ENCODE measurements at places on chromosomes 6 and 20.

DNA sequence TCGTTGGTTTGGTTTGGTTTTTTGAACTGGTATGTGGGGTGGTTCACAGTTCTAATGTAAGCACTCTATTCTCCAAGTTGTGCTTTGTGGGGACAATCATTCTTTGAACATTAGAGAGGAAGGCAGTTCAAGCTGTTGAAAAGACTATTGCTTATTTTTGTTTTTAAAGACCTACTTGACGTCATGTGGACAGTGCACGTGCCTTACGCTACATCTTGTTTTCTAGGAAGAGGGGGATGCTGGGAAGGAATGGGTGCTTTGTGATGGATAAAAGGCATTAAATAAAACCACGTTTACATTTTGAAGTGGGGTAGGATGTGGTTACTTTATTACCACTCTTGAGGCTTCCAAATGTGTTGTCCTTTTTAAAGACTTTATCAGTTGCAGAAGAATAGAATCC is 168.0 kb downstream of the ZMYND8 start:
- DNase-seq, result no peak

- no peak for DNase-seq
Measured at GRCh38 chr6:159440911-159441703, 251.9 kb downstream of the SOD2 start.

DNA sequence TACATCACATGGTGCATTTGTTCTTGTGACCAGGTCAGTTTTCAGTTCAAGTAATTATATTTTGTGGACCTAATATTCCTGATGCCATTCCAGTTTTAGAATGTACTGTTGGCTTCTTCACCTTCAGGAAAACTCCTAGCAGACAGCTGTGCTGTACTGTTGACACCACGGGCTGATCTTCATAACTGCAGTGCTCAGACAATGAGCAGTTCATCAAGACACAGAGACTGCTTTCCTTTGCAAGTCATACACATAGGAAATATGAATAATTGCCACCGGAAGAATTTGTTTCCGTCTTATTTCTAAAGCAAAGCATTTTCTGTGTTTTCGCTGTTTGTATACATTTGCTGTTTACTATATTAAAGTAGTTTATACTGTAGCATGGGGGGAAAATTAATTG is 89.8 kb downstream of the C6orf118 start:
- DNase-seq, result no peak

DNA sequence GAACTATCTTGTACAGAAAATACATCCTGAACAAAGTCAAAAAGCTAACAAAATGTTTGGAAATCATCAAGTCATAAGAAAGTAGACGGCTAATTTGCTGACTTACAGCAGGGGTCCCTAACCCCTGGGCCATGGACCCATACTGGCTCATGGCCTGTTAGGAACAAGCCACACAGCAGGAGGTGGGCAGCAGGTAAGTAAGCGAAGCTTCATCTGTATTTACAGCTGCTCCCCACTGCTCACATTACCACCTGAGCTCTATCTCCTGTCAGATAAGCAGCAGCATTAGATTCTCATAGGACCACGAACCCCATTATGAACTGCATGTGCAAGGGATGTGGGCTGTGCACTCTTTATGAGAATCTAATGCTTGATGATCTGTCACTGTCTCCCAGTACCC is 115.5 kb downstream of the CDK19 start:
- DNase-seq, result no peak

DNA sequence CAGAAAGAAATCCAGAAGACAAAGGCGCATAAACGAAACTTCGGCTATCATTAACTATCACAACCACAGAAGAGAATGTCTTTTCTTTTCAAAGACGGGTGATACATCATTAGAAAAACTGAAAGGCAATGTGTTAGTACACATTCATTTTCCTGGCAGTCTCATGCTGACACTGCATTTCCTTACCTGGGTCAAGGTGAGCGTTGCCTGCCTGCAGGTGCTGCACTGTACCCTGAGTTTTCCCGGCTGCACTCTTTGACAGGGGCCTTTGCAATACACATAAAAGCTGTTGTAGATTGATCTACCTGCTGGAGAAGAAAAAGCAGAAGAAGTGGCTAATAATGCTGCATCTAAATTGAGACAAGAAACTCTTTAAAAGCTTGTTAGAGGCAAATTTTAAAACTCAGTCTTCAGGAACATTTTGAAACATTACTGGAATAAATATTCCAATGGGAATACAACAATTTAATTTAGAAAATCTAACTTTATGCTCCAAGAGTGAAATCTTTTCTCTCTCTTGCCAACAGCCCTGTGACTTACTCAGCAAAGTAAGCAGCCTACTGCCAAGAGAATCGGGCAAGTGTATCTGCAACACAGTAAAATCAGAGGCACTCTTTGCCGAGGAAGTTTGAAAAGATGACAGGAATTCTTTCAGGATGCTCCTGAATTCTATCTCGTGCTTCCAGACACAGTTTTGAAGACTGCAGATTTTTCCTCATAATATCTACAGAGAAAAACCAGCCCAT is 526.4 kb downstream of the PRKN start:
- no peak for DNase-seq

DNA sequence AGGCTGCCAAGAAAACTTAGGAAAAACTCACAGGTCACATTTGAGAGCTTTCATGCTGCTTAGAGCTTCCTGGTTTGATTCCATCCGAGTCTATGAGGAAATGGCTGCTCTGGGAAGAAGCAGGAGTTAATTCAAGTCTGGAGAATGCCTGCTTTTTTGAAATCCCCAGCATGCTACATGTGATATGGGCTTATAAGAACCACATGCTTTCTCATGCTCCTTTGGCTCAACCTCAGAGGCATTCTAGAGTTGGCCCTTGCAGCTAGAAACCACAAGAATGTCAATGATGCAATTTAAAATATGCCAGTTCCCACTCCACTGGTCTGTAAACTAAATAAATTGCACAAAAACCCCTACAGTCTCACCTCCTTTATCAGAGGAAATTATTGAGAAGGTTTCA is 142.9 kb upstream of the OLIG3 start:
- DNase-seq, result no peak

DNA sequence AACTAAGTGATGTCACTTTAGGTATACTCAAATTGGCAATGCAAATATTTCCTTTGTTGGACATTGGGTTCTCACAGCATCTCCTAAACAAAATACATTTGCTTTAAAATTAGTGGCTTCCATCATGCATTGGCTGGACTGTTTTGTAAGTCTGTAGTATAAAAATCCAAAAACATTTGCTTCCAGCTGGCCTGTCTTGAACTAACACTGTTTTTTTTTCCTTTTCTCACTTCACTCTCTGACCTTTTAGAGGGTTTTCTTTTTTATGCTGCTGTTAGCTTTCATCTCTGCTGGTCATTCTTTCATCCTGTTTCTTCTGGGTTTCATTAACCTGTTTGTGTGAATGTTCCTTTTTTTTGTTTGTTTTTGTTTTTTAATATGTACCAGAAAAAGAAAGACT is 121.7 kb upstream of the MLIP start:
- DNase-seq, result no peak

DNA sequence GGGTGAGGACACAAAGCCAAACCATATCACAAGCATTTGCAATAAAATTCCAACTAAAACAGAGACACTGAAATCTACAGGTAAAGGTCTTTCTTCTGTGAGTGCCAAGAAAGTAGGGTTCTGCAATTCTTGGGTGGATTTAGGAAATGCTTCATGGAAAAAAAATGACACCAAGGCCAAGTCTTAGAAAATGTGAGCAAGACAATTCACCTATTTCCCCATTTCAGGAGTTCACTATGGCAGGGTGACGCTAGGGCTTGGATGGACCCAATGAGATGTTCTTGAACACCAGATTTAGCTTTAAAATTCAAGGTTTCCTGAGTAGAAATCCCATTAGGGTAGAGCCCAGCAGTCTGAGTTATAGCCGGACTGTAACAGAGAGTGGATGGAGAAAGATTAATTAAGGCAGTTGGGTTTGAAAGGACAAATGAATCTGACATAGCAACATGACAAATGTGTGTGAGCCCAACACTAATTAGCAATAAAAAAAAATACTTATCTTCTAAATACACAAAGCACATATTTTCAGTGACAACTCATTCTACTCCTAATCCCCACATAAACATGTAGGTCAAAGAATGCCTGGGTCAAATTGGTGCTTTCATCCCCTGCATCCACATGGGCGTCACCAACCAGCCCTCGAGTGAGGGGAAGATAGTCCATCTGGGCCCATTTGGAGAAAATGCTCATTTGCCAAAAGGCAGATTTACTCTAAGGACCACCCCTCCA is 180.4 kb upstream of the JARID2 start:
- no peak for DNase-seq

DNA sequence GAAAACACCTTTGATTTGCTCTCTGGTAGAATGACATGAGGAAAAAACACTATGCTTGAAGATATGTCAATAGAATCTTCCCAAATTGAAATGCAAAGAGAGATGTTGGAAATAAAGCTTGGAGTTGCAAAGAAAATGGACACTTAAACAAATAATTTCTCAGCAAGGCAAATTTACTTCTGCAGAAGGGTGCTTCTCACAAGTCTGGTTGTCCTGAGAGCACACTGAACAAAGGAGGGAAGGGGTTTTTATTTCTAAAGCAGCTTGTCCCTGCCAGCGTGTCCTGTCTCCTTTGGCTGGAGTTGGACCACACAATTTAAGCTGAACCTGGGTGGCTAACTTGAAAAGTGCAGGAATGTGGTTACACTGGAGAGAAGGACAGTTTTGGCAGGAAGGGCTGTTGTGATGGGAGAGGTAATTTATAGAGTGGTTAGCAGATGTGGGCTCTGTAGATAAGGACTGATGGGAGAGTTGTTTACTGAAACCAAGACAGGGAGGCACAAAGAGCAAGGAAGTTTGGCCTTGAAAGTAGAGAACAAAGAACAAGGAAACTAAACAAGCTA is 454.6 kb upstream of the EYS start:
- DNase-seq, result no peak

- no peak for DNase-seq
Measured at GRCh38 chr6:53917464-53917842, 122.6 kb downstream of the LRRC1 start.

- DNase-seq, result no peak
Measured at GRCh38 chr6:165833355-165833754, 170.3 kb upstream of the PDE10A start.

- no peak for DNase-seq
Measured at GRCh38 chr20:44400671-44400969, 45.1 kb downstream of the HNF4A start.

DNA sequence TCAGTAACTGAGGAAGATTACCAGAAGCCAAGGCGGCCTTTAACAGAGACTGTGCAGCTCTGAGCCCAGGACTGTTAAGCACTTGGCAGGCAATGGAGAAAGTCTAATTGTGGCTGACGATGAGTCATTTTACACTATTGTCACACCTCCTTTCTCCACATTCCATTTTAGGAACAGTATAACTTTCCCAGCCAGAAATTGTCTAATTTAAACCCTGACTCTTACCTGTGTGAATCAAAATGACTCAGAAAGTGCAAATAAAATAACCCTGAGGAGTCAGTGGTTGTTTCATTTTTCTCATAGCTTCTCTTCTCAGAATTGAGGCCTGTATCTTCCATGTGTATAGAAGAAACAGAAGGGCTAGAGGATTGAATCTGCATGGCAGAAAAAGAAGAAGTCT is 40.0 kb upstream of the OPN5 start:
- DNase-seq, result no peak

DNA sequence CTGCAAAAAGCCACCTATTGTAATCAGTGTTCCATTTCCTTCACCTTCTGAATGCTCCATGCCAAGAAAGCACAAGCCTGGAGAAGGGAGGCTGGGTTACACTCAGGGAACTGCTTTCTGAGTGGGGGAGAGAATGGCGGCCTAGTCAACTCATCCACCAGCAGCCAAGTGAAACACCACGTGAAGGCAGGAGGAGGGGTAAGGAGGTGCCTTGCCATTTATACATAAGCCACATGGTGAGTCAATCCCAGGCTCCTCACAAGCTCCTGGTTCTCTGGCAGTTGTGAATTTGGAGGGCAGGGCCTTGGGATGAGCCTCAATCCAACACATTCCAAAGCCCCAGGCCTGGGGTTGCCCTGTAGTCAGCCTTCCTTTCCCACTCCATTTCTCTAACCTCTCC is 149.4 kb downstream of the CD24 start:
- DNase-seq, result no peak

DNA sequence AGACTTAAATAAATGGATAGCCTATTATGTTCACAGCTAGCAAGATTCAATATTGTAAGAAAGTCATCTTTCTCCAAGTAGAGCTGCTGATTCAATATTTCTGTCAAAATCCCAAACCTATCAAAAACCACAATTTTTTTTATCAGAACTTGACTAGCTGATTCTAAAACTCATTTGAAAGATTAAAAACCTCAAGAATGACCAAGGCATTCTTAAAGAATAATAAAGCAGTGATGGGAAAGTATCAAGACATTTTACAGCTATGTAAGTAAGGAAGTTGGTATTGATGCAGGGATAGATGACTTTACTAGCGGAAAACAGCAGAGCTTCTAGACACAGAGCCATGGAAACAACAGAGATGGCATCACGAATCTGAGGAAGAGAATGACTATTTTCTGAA is 64.7 kb downstream of the SAMD3 start:
- no peak for DNase-seq

- DNase-seq, result no peak
Measured at GRCh38 chr6:91042656-91043055, 455.8 kb upstream of the MAP3K7 start.

GRCh38 chr6:90326404-90327057 is 29.9 kb upstream of the BACH2 start:
- peak; percentile 37 for DNase-seq

DNA sequence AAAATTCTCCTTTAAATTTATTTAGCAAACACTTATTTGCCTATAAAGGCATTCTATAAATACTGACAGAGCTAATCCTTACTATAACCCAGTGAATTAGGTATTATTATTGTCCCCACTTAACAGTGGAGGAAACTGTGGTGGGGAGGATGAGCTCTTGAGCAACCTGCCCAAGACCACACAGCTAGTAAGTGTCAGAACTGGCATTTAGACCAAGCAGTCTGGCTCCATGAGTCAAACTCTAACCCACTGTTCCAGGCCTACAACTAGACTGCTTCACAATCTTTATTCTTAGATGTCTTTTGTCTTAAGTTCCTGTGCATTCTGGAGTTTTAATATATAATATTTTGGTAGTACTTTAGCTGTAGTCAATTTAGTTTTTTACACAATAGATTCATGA is 530.8 kb downstream of the BCKDHB start:
- no peak for DNase-seq

GRCh38 chr6:136782021-136782770 is 10.1 kb downstream of the MAP3K5 start:
- DNase-seq, result no peak

DNA sequence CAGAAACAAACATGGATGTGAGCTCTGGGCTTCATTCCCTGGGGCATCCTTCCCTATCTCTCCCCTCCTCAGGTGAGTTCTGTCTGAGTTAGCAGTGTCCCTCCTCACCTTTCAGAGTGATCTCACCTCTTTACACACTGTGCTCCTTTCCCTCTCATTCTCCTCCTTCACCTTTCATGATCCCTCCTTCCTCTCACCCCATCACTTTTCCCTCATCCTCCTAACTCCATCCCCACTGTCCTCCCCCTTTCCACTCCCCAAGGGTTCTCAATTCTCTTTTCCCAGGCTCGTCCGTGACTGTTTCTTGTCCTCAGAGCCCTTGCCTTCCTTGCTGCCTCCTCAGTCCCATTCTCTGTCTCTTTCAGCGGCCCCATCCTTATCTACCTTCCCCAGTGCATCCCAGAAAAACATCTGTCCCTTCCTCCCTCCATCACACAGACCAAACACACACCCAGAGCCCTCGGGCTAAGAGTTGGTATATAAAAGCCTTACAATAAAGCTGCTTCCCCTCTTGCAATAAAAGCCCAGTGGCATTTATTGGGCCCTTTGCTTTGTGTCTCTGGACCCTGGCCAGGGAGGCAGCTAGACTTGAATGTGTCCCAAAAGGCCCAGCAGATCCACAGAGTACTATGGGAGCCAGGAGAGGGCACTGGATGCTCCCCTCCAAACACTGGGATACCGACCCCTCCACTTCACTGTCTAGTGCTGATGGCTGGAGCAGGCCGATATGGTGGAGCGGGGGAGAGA is 1.9 kb downstream of the RNF39 start:
- DNase-seq, result no peak

Data from activated naive CD4-positive, alpha-beta T cell treated with anti-CD3 and anti-CD28 coated beads, Interleukin-2, amount 50 U/mL, for 16 hours (primary cell).